Activated CD8-positive, alpha-beta memory T cell treated with anti-CD3 and anti-CD28 coated beads for 4 hours (primary cell): ENCODE measurements at places on chromosomes 7 and 10.

GRCh38 chr7:41869997-41870396 lies 167.1 kb upstream of the INHBA start:
- no peak for DNase-seq

- no peak for DNase-seq
These were observed 31.4 kb upstream of the SVIL start for GRCh38 chr10:29666201-29666600.

DNA sequence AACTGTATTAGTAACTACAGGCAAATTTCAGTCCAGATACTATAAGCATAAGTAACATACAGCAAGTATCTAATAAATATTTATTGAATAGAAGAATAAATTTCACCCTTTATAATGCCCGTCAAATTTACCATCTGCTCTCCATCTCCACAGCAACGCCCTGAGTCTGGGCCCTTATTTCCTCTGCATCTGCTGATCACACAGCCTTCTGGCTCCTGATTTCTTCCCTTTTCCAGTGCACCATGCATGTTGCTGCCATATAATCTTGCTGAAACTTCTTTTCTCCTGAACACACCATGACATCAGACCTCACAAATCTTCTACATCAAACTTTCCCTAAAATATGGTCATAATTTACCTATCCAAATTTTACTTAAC lies 15.4 kb downstream of the HYCC1 start:
- DNase-seq: no peak

- DNase-seq: no peak
These were observed 1.7 kb upstream of the CFAP43 start for GRCh38 chr10:104233817-104234216.

DNA sequence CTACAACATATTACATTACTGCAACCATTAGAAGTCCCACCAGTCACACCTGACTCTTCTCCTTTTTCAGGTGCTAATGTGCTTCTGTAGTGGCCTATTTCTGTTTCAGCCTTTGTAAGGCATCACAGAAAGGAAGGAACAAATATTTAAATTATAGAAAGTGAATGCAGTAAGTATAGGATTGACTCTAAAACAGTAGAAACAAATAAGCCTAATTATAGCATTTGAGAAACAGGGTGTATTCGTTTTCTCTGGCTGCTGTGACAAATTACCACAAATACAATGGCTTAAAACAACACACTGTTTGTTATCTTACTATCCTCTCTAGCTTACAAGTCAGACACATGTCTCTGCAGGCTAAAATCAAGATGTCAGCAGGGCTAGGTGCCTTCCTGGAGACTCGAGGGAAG lies 69.4 kb downstream of the CCSER2 start:
- no peak for DNase-seq

- DNase-seq: no peak
These were observed 20.9 kb upstream of the CYP26C1 start for GRCh38 chr10:93039721-93040120.

DNA sequence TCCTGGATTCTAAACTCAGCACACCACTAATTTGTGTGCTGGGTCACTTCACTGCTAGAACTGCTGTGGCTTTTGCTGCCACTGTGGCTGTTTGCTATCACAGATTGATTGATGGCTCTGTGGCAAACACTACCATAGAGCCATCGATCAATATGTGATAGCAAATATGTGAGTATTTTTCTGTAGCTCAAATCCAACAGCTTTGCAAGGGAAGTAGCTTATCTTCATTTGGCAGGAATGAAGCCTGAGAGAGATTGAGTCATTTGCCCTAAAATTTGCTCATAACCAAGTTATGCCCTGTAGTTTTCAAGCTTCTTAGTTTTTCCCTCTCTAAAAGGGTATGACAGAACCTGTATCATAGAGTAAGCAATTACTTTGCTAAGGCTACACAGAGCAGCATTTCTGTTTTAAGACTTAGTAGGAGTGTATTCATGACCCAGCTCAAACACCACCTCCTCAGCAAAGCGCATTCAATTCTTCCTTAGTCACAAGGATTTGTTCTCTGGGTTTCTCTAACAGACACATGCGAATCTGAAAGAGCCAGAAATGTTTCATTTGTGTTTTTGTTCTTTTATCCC lies 43.1 kb downstream of the MINPP1 start:
- no peak for DNase-seq

- DNase-seq: no peak
These were observed 86.2 kb upstream of the ANLN start for GRCh38 chr7:36303202-36304098.

DNA sequence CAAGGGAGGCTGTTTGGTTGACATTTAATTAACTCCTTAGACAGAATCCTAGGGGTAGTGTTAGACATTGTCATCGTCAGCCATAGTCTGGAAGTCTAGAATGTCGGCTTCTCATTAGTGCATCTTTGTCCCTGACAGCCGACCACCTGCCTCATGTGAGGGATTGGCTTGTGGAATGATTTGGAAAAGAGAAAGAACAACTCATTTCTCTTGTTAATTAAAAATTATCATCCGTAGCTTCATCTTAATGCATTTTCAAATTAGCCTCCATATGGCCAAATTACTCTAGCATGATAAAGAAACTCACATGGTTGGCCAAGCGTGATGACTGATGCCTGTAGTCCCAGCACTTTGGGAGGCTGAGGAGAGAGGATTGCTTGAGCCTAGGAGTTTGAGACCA lies 97.7 kb upstream of the PARD3 start:
- DNase-seq: no peak

GRCh38 chr10:26217396-26218086 lies 967 bp downstream of the GAD2 start:
- no peak for DNase-seq

DNA sequence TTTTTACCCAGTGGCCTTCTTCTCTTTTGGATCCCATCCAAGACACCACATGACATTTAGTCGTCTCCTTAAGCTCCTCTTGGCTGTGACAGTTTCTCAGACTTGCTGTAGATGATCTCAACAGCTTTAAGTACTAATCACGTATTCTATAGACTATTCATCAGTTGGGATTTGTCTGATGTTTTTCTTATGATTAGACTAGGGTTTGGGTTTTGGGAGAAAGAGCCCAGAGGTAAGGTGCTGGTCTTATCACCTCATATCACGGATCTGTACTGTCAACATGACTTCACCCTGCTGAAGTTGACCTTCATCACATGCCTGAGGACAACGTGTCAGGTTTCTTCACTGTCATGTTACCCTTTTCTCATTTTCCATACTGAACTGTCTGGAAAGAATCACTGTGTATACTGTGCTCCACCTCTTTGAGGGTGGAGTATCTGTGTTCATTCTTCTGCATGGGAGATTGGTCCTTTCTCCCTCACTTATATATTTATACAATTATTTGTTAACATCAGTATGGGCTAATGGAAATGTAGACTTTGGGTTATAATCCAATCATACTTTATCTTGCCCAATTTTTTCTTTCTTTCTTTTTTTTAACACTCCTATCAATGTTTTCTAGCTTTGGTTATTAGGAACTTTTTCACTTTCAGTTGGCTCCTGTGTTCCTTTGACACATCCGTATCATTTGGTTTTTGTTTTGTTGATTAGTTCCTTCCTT lies 6.4 kb upstream of the HKDC1 start:
- DNase-seq: no peak

- no peak for DNase-seq
These were observed 32.0 kb downstream of the AMZ1 start for GRCh38 chr7:2720024-2720423.

GRCh38 chr10:52335665-52336064 lies 21.6 kb downstream of the DKK1 start:
- no peak for DNase-seq

DNA sequence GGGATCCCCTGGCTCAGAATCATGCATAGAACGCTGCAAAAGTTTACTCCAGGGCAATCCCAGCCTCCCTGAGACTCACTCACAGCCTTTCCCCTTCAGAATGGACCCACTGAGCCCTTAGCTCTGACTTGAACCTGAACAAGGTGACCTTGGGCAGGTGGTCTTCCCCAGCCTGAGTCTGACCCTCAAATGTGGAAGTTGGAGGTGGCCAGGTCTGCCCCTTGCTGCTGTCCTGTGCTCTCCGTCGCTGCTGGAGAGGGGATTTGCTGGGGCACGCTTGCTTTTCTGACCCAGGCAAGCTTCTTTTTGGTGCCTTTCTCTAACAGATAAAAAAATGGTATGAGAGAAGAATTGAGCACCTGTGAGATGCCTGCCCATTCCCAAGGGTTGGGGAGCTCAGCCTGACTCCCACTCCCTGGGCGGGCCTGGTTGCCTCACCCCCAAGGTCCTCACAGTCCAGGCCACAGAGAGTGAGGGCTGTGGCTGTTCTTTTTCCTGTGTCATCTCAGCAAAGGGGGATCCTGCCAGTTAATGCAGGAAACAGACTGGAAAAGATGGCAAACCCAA lies 46.6 kb upstream of the IGFBP3 start:
- no peak for DNase-seq

- no peak for DNase-seq
These were observed 112.3 kb downstream of the CACNA2D1 start for GRCh38 chr7:82331234-82331633.

DNA sequence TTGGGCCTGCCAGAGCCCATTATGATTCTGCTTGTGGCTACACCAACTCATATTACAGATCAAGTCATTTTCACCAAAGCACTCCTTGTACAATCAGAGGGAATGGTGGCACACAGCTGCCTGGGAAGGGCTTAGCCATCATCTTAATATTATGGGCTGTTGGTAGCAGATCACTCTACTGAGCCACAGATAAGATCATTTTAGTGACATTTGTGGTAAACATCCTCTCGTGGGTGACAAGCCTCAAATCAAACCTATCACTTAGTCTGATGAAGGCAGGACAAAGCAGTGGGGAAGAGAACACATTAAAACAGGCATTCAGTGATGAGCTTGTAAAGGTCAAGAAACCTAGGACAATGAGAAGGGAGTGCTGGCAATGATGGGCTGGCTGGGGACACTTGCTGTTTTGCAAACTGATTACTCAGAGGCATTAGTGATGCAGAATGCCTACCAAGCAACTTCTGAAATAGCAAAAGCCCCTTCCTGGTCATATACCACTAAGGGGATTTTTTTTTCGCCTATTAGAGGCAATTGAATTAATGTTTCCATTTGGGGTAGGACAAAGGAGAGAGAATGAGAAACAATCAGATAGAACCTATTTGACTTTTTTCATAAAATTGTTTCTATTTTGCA lies 137.5 kb upstream of the WDR11 start:
- DNase-seq: no peak
